Inflammatory macrophage treated with lipopolysaccharide for 4 hours (primary cell): ENCODE measurements at places on chromosomes 1 and 21.

GRCh38 chr1:160236806-160237205 is 25.5 kb downstream of the DCAF8 start:
- DNase-seq, result no peak

DNA sequence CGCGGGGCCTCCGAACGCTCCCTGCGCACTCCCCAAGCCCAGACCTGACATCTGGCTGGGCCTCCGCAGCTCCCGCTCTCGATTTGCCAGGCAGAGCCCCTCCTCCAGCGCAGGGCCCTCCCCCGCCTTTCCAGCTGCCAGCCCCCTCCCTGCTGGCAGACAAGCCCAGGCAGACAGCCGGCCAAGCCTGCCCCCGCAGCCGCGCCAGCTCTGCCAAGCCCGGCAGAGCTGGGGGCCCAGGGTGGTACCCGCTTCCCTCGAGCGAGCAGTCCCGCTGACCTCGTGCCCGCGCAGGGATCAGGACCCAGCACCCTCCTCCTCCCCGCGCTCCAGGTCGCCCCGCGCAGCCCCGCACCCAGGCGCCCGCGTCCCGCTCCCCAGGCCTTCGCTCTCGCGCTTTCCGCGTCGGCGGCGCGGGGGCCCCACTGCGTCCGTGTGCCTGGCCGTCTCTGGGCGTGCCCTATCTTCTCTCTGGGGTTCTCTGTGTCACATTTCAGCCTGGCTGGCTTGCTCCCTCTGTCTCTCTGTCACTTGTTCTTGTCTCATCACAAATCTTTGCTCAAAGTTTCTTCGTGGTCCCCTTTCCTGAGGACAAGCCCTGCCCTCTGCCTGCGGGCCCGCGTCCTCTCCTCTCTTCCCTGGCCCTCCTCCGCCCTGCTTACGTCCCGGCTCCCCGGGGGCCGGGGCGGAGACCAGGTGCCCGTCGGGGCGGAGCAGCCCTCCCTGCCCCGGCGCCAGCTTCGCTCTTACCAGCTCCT is 580 bp downstream of the INKA2 start:
- peak; percentile 41 for DNase-seq

GRCh38 chr1:41633764-41634163 is 149.3 kb upstream of the EDN2 start:
- DNase-seq, result no peak

DNA sequence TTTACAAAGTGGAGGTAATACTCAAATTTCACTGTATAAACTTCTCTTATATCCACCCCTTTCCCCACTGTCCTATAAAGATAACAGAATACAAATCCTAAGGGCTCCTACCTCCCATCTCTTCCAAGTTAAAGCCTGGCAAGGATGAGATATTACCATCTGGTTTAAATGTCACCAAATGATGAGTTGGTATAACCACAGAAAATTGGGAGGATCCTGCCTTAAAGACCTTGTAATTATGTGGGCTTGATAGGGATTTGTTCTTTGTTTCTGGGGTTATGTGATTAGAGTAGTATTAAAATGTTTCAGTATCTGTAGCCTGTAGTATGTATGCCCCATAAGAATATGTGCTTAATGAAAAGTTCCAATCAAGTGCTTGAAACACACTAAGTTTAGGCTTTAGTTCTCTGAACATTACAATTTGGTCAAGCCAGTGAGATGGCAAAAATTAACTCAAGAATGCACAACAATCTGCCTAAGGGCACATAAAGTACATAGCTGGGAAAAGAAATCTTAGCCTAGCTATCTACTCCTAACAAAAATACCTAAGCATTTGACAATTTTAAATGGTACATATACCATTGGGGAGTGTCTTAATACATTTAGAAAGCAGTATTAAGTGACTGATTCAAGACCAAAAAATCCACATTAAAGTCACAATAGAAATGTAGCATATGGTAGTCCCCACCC is 14.0 kb downstream of the KDM5B start:
- no peak for DNase-seq

DNA sequence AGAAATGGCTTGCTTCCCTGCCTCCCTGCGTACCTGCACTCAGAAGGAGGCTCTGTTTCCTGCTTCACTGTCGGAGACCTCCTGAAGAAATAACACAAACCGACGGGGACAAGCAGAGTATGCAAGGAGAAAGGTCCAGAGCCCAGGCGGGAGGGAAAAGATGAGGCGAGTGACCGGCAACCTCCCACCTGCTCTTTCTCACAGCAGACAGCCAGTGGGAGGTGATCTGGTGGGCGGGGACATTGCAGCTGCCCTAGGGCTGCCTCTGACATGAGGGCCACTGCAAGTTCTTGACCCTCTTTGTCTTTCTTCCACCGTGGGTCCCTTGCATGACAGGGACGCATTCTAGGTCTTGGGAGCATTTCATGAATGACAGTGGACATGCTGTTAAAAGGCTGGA is 368.2 kb downstream of the CAMTA1 start:
- no peak for DNase-seq

DNA sequence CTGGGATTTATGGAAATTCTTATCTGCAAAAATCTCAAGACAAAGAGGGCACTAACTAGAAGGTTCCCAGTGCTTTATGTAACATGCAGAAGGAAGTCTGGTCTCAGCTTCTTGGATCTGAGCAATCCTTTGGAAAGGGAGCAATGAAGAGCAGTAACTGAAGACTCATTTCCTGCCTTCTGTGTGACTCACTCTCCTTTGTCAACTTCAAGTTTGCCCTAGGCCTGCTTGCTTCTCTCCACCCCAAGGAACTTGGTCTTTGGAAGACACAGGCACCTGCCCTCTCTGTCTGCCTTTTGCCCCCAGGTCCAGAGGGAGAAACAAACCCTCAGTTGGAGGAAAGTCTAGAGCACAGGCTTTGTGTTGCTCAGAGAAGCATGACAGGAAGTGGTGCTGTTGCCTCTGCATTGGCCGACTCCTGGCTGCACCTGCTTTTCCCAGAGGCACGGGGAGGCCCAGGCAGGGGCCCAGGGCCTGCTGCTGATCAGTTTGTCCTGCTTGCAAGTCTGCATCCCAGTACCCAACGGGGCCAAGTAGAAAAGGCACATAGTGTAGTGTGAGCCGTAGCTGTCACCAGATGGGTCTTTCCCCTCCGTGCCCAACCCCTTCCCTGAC is 137.2 kb downstream of the DHRS3 start:
- DNase-seq, result peak; percentile 73

- DNase-seq, result no peak
Measured at GRCh38 chr1:118982821-118983557, 5.2 kb downstream of the TBX15 start.

DNA sequence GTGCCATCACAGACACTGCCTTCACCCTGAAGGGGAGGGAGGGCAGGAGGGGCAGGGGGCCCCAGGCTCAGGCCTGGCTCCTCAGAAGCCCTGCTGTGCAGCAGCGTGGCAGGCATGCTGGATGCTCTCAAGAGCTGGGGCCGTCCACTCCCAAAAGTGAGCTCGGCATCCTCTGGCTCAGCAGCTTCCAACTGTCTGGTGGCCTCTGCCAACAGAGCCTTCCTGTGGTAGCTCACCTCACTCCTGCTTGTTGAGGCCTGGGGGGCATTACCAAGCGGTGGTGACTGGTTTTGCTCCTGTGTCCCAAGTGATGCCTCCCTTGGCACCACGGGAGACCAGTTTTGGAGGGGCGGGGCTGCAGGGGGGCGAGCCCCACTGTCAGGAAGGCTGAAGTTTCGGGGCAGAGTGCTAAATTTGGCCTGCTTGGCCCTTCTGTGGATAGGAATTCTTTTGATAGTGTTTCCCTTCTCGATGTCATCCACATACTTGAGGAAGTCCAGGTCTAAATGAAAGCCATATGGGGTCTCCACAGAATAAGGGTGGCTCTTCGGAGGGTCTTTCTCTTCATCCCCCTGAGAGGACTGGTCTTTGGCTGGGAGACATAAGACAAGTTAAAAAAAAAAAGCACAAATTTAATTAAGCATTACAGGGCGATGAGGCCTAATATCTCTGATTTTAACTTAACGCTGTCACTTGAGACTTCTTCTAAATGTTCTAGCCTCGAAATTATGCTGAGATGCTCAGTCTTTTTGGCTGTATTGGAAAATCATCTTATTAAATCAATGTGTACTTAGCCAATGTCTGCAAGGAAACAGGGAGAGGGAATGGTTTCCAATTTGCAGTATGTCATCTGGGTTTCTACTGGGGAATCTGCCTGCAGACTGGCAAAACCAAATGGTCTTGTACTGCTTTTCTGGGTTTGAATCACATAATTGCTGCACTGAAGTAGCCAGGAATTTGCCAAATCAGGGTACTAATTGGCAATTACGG is 44.4 kb downstream of the KANK4 start:
- no peak for DNase-seq

DNA sequence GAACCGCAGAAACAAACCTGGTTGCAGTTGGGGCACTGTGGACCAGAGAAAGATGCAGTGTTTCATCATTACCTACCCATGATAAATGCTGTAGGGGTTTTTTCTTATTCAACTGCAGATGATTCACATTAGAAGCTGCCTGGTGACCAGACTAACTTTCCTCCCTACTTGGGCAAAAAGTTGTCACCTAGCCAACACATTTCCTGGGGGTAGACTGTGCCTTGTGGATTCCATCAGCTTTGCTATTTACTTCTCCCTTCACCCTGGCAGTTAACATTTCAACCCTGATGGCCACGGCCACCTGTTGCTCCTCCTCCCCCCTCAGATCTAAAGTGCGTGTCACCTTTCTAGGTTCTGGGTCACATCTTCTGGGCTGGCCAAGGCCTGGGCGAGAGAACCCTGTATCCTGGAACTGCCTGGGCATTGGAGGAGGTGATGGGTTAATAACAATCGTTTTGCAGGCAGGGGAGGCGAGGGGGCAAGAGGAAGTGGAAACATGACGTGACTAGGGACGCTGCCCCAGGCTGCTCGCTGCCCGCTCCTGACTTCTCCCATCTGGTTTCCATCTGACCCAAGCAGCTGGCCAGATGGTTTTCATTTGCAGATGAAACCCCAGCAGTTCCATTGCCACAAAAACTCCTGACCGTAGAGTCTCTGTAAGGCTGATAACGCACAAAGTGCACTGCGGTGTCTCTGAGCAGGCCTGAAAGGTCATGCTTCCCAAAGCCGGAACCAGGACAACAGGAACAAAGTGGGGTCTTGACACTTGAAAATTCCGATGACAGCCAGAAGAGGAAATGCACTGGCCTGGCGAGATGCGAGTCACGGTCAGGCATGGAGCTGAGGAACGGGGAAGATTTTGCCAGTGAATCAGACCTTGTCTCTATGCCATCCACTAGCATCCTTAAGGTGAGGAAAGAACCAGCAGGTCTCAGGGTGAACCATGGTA is 36.6 kb downstream of the CAPZB start:
- DNase-seq, result peak; percentile 90

GRCh38 chr1:9482816-9483572 is 56.3 kb upstream of the SLC25A33 start:
- DNase-seq, result no peak

DNA sequence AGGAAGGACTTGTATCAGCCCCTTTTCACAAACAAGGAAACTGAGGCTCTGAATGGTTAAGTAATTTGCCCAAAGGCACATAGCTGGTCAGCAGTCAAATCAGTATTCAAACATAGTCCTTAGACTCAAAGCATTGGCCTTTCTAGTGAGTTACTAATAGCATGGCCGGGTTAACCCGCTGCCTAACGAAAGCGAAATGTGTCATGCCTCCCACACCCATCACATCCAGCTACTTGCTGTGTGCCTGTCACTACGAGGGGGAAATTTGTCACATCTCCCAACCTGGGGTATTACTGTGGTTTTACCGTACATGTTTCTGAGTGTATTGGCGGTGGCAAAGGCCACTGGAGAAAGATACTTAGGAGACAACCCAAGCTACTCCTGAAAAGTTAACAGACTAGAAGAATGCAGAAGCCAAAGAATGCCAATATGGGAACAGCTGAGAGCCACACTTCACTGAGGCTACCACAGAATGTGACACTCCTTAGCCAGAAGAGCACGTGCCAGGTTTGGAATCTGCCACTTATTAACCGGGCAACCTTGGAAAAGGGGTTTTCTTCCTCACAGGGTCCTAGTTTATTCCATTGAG is 363.5 kb downstream of the KCNH1 start:
- DNase-seq, result no peak

GRCh38 chr1:232650418-232650817 is 20.5 kb upstream of the SIPA1L2 start:
- DNase-seq, result no peak

- DNase-seq, result no peak
Measured at GRCh38 chr1:115204513-115204912, 115.2 kb upstream of the TSPAN2 start.

DNA sequence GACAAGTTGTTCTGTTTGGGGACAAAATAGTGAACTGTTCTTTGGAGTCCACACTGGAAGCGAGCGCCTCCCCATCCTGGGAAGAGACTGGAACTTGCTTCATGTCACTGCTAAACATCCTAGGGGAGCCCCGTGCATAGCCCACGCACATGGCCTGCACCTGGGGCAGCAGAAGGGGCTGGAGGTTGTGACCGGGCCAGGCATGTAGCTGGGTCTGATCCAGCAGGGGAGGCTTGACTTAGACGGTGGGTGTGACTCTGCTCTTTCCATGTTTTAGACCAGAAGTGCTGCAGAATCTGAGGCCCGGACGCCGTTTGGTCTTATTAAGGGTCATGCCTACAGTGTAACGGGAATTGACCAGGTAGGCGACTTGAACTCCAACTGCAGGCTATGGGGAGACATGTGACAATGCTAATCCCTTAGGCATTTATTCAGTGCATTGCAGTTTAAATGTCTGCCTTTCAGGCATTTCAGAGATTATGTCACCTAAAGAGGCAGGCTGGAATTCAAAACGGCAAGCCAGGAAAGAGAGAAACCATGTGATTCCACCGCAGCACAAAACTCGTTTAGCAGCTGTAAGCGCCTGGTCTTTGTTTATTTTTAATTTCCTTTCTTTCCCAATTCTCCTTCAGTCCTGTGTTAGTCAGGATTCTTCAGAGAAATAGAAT is 21.8 kb downstream of the CAPN9 start:
- no peak for DNase-seq

- peak; percentile 61 for DNase-seq
Measured at GRCh38 chr1:216600730-216601609, 122.3 kb downstream of the ESRRG start.

DNA sequence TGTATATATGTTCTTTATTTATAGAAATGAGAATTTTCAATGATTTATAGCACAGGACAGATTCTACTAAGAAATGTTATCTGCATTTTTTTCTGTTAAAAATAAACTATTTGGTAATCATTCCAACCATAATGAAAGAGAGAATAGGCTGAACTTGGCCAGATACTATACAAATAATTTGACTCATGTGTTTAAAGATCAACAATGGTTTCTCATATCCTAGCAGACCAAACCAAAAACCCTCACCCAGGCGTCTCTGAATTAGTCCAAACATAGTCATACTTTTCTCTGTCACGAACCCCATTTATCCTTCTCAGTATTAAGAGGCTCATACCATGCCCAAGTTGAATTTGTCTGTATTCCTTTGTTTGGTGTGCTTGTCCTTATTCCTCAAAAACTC is 40.3 kb downstream of the RPE65 start:
- DNase-seq, result no peak

DNA sequence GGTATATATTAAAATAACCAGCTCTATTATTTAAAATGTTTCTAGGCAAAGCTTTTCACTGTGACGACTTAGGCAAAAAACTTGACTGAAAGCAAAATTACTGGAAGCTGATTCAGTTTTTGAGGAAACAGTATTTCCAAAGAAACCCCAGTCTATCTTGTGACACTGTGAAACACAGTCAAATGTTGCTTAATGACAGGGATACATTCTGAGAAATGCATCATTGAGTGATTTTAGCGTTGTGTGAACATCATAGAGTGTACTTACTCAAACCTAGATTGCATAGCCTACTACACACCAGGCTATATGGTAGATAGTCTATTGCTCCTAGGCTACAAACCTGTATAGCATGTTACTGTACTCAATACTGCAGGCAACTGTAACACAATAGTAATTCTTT is 116.9 kb upstream of the KCNK1 start:
- peak; percentile 79 for DNase-seq
